Activated naive CD4-positive, alpha-beta T cell treated with anti-CD3 and anti-CD28 coated beads, Interleukin-2, amount 10 ng/mL, durations not matched to agents 5 hours and 36 hours (primary cell): ENCODE measurements at places on chromosomes 12 and 14. TPM values are rescaled to one million over a fixed set of nuclear protein-coding genes. Genes with fewer than 3 reads are reported as not detected.

Gene GPR84
- total RNA-seq = 0.31 TPM

Gene MLEC
- total RNA-seq = 70.6 TPM

Gene SLC38A6
- total RNA-seq = 6.8 TPM

Gene KRT8
- not detected for total RNA-seq

Gene TPI1
- 1,161 TPM for total RNA-seq

Gene ACOT4
- total RNA-seq = 1.1 TPM

Gene DAO
- not detected for total RNA-seq

Gene ARF6
- total RNA-seq = 179 TPM

Gene WSB2
- total RNA-seq = 44.6 TPM

Gene TPH2
- not detected for total RNA-seq

Gene C12orf50
- total RNA-seq = not detected

Gene KRT6A
- not detected for total RNA-seq

Gene ABCC9
- not detected for total RNA-seq

Gene KIF26A
- total RNA-seq = 0.53 TPM

Gene ADCY4
- 3.8 TPM for total RNA-seq

Gene NKX2-8
- total RNA-seq = not detected

Gene MYF5
- total RNA-seq = not detected

Gene HIGD1C
- total RNA-seq = not detected
